Myometrial cell (primary cell): ENCODE measurements at places on chromosomes 3 and 15. TPM values are rescaled to one million over a fixed set of nuclear protein-coding genes. Genes with fewer than 3 reads are reported as not detected.

The SST gene
- not detected in 2 replicates for total RNA-seq

The FGD5 gene
- total RNA-seq = not detected in 2 replicates

The TGM5 gene
- total RNA-seq = not detected in 2 replicates

The P2RY14 gene
- total RNA-seq = not detected in 2 replicates

The DLL4 gene
- total RNA-seq = under 0.01 and 0.58 TPM in 2 replicates

The THBS1 gene
- 114 and 120 TPM in 2 replicates for total RNA-seq

The GOLGA6B gene
- not detected in 2 replicates for total RNA-seq

The RETNLB gene
- total RNA-seq = not detected in 2 replicates

The RFT1 gene
- total RNA-seq = 32.4 and 38.1 TPM in 2 replicates

The GOLGA6D gene
- total RNA-seq = not detected in 2 replicates

The CCDC9B gene
- 5.2 and 5.3 TPM in 2 replicates for total RNA-seq

The MOBP gene
- not detected in 2 replicates for total RNA-seq

The GPR176 gene
- total RNA-seq = 88.4 and 93.1 TPM in 2 replicates

The MYLK gene
- 180 and 215 TPM in 2 replicates for total RNA-seq

The CFAP20DC gene
- total RNA-seq = 4.6 and 6.9 TPM in 2 replicates

The SLC38A3 gene
- not detected in 2 replicates for total RNA-seq

The PATL2 gene
- total RNA-seq = not detected in 2 replicates

The SLC33A1 gene
- 23.4 and 28.8 TPM in 2 replicates for total RNA-seq

The FETUB gene
- total RNA-seq = not detected in 2 replicates
